Fibroblast of the aortic adventitia (primary cell): ENCODE measurements at places on chromosomes 12 and 14. TPM values are rescaled to one million over a fixed set of nuclear protein-coding genes. Genes with fewer than 3 reads are reported as not detected.

Gene CD27
- total RNA-seq = 0.18 TPM in 1 of 2 replicates, not detected in the other

Gene LRRC9
- total RNA-seq = not detected in 2 replicates

Gene MYH6
- not detected in 2 replicates for total RNA-seq

Gene RPS6KA5
- 5.0 and 8.0 TPM in 2 replicates for total RNA-seq

Gene RFX4
- total RNA-seq = not detected in 2 replicates

Gene OR6C2
- total RNA-seq = not detected in 2 replicates

Gene KLHL42
- 13.6 and 32.5 TPM in 2 replicates for total RNA-seq

Gene RNF212B
- total RNA-seq = not detected in 2 replicates

Gene DACT1
- total RNA-seq = 13.6 and 23.0 TPM in 2 replicates

Gene PHETA1
- 7.3 and 16.2 TPM in 2 replicates for total RNA-seq

Gene TOMM20L
- total RNA-seq = not detected in 2 replicates

Gene SYCP3
- 0.18 and 0.82 TPM in 2 replicates for total RNA-seq

Gene KRT78
- total RNA-seq = not detected in 2 replicates

Gene ADSS1
- total RNA-seq = 0.65 and 4.8 TPM in 2 replicates

Gene PSMC6
- total RNA-seq = 81.2 and 111 TPM in 2 replicates

Gene CISTR
- not detected in 2 replicates for total RNA-seq

Gene KRT74
- total RNA-seq = not detected in 2 replicates

Gene AGAP2
- total RNA-seq = 0.25 and 0.27 TPM in 2 replicates

Gene DCAF11
- 44.6 and 85.3 TPM in 2 replicates for total RNA-seq

Gene ZNF410
- 52.6 and 73.6 TPM in 2 replicates for total RNA-seq

Gene TBX3
- 5.7 and 12.8 TPM in 2 replicates for total RNA-seq

Gene SLC5A8
- total RNA-seq = not detected in 2 replicates

Gene TRPV4
- total RNA-seq = 0.25 and 2.1 TPM in 2 replicates

Gene EAPP
- total RNA-seq = 53.6 and 56.1 TPM in 2 replicates

Gene EIF2B2
- total RNA-seq = 16.4 and 34.2 TPM in 2 replicates
